Calu3 (cell line): ENCODE measurements at places on chromosomes 12 and 14.

DNA sequence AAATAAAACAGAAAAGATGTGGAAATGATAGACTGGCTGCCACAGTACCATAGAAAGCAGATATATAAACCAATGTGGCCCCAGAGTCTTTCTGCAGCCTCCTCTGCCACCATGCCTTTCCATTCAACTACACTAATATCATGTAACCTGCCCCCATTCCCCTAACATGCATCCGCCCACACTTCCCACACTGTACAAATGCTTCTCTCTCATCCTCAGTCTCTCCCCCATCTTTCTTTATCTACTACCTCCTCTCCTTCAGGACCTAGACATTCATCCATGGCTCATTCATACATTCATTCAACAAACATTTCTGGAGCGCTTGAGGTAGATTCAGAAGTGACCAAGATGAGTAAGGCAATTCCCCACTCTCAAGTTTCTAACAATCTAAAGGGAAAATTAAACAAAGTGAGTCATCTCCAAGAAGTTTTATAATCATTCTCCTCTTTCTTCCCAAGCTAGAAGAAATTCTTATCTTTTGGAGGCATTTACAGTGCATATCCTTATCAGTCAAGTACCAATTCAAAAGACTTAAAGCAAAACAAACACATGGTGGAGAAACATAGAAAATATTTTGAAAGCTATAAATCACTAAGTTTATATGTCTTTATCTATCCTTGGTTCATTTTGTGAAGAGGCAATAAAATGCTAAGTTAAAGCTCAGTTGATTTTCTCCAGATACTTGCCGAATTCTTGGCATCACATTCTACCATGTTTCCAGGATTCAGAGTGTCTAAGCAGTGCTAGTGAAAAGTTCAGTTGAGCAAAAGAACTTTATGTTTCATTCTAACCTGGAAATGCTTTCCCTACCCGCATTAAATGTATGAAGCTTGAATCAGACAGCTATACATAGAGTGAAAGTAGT, 70.5 kb upstream of the FRMD6 start:
- DNase-seq: no peak

DNA sequence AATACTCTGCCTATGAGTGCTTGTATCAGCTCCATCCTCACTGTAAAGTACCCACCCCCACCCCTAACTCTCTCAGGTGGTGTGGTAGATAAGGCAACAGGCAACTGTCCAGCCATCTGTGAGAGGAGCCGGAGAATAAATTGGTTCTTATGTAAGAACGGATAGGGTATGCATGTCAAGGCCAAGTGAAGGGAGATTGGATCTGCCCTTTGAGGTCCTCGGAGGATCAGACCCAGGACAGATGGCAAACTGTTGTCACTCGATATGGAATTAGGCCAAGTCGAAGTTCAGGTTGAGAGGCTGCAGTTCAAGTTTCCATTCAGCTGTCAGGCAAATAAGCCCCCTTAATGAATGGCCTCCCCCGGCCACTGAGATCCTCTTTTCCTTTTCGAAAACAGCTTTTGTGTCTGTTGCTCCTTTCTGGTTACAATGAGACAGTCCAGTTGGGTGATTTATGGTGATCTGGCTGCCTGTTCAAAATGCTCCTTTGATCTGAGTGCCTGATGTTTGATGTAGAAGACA, 120.3 kb downstream of the VRK1 start:
- no peak for DNase-seq

DNA sequence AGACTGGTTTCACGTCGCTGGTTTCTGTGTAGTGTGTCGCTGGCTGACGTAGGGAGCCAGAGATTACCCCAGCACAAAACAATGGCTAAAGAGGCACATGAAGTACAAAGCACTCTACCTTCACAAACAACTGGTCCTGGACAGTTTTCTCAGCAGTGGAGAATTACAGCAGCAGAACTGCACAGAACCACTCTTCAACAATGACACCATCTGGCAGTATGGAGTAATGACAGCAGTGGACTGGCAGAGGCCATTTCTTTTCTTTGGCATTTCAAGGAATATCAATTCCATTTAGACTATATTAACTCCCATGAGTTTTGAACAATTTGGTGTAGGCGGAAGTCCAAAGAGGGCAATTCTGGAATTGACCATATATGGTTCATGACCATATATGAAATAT, 1074.1 kb downstream of the AACS start:
- DNase-seq: no peak

GRCh38 chr14:33271891-33272290, 333.2 kb downstream of the NPAS3 start:
- no peak for DNase-seq

- no peak for DNase-seq
Observed at GRCh38 chr12:3755898-3756297, 3.0 kb upstream of the CRACR2A start.

- no peak for DNase-seq
Observed at GRCh38 chr14:104289507-104289906, 151.1 kb downstream of the KIF26A start.

DNA sequence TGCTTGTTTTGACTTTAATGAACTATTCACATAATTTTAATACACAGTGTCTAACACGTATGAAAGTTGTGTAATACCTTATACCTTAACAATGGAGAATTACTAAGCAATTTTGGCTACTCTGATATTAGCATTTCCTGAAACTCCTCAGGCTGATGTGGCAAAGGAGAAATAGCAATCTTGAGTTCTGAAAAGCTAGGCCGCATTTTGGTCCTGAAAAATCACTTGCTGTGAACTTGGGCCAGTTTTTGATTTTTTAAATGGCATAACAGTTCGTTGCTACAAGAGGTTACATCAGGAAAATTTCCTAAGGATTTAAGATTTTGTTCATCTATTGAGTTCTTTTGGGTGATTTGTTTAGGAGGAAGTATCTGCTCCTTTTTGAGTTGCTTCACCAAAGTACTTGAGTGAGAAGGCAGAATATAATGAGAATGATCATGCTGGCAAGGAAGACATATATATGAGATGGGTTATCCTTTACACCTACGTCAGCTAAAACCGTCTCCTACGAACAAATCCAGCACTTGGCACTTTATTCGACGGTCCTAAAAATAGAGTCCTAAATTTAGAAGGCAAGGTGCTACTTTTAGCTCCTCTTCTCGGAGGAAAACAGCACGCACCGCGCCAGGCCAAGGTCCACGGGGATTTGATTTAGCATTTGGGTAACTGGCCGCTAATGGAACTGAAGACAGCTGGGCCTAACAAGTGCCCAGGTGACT, 32.2 kb downstream of the MIA2 start:
- DNase-seq: no peak

DNA sequence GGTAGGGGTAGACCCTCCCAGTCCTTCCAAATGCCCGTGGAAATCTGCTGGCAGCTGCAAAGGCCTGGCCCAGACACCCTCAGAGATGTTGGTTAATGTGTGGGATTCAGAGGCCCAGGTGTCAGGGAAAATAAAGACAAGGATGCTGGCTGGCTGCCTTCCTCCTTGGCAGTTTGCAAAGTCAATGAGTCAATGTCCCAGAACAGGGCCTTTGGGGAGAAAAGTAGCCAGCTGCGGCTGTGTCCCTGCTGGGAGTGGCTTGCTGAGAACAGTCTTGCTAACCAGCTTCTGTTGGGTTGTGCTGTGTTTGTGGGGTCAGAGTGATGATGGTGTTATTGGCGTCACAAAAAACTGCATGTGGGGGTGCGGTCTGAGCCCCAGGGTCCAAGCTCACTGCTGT, 29.2 kb downstream of the GLRX5 start:
- DNase-seq: no peak

DNA sequence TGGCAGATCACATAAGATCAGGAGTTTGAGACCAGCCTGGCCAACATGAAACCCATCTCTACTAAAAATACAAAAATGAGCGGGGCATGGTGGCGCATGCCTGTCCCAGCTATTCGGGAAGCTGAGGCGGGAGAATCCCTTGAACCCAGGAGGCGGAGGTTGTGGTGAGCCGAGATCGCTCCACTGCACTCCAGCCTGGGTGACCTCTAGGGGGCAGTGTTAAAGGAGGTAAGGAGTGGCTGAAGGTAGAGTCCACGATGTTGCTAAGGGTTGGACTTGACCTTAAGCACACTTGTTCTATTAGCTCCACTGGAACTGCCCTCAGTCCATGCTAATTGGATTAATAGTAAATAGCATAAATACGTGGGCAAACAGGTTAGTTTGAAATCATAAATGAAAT, 62.4 kb upstream of the PSMC1 start:
- peak; percentile 21 for DNase-seq

DNA sequence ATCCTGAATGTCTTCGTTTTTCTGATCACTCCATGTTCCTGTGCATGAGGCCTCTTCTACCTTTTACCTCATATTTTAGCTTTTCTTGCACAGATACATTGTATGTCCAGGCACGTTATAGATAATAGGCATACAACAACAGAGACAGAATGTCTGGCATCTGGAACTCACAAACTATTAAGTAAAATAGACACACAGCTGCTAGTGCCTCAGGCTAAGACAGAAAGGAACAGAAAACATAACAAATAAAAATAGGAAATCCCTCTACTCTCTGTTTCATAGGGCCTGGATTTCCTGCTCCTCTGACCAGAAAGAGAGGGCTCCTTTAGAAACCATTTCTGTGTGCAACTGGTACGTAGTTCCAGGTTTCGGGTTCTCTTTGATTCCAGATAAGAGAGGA, 48.6 kb downstream of the ATXN7L3B start:
- DNase-seq: no peak

DNA sequence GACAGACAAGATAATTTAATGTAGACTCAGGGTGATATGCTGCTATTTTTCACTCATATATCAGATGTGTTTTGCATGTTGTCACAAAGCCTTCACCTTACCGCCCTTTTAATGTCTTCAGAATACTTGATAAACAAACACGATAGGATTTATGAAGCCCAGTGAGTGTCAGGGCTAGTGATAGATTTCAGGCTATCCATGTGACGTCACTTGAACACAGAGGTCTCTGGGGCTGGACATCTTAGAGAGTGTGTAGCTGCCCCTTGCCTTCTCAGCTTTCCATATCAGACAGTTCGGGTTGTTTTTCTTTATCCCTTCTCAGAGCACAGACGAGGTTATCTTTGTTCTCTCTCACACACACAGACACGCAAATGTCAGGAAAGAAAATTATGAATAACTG, 105.3 kb upstream of the GSC start:
- no peak for DNase-seq

GRCh38 chr12:107327651-107328182, 234.4 kb upstream of the CRY1 start:
- no peak for DNase-seq

GRCh38 chr12:111434049-111434448, 28.3 kb downstream of the SH2B3 start:
- DNase-seq: no peak

DNA sequence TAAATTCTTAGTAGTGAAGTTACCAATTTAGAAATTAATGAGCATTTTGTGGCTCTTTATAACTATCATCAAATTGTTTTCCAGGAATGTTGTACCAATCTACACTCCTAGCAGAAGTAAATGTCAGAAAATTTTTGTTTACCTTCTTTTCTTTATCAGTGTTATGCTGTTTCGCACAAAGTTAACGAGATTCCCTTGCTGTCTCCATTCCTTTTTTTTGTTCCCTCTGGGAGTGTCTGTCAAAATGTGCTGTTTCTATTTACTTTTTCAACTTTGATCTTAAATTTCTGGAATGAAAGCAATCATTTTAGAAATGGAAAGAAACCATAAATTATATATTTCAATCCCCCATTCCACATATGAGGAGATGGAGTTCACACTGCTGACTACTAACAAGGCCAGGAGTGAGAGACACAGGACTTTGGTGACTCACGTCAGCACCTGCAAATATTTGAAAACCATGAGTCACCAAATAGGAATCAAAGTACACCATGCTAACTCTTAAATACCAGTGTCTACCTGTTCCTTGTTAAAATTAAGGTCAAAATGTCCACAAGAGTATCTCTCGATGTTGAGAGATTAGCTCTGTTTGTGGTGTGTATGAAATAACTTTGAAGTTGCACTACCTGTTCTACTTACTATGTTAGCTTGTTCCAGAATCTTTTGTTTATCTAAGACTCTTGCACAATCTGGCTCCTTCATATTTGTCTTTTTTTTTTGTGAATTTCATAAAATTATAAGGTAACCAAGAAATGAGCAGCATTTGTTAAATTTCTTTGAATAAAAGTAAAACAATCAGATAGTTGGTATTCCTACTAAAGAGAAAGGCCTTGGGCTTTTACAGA, 106.0 kb downstream of the RMST start:
- peak; percentile 58 for DNase-seq

GRCh38 chr14:73503648-73504047, 12.9 kb downstream of the RIOX1 start:
- no peak for DNase-seq

GRCh38 chr12:54041097-54041690, 8.3 kb downstream of the HOXC5 start:
- DNase-seq: no peak

- DNase-seq: peak; percentile 94
Observed at GRCh38 chr12:57462251-57462911, 2.8 kb downstream of the GLI1 start.

GRCh38 chr12:119328111-119328510, 6.4 kb upstream of the CCDC60 start:
- peak; percentile 40 for DNase-seq

DNA sequence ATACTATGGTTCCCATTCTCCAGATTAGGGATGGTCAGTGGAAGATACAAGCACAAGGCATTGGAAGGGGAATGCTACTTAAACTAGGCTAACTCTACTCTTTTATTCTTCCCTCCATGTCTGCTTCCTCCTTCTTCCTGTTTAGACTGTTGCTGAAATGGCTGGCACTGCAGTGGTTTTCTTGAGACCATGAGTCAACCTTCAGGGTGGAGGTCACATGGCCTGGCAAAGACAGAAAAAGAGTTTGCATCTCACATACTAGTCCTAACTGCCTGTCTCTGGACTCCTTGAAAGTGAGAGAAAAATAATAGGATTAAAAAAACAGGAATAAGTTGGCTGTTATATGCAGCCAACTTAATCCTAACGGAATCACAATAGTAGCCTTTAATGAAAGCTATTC, 37.0 kb downstream of the ALDH1L2 start:
- no peak for DNase-seq

DNA sequence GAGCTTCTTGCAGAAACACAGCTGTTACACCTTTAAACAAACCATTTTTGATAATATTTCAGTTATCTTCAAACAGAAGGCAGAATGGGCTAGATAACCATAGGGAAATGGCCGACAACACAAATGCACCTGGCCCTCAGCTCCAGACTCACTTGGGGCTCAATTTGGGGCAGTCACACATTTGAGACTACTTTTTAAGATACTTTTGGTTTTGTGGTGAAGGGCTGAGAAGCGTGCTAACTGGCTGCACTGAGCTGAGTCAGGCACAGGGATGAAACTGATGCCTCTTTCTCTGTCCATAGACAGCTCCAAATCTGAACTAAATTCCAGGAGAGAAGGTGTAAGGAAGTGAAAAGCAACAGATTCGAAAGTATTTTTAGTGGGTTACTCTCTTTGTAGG, 18.5 kb upstream of the GRIP1 start:
- DNase-seq: no peak
